Inflammatory macrophage (primary cell): ENCODE measurements at places on chromosomes 16 and 17.

DNA sequence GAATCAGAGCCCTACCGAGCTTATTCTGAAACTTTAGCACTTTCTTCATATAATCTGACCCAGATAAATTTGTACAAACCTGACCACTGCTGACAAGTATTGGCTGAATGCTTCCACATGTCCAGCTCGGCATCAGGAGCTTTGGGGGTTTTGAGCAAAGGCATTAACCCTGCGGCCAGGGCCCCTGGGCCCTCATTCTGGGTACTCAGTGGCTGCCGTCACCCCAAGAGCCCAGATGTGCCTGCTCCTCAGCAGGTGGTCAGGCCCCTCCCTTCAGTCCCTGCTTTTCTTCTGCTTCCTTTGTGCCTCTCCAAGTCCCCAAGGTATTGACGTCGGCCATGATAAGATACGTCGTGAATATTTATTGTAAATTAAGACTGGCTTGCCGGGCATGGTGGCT lies 47.3 kb upstream of the CHMP6 start:
- DNase-seq, result no peak

DNA sequence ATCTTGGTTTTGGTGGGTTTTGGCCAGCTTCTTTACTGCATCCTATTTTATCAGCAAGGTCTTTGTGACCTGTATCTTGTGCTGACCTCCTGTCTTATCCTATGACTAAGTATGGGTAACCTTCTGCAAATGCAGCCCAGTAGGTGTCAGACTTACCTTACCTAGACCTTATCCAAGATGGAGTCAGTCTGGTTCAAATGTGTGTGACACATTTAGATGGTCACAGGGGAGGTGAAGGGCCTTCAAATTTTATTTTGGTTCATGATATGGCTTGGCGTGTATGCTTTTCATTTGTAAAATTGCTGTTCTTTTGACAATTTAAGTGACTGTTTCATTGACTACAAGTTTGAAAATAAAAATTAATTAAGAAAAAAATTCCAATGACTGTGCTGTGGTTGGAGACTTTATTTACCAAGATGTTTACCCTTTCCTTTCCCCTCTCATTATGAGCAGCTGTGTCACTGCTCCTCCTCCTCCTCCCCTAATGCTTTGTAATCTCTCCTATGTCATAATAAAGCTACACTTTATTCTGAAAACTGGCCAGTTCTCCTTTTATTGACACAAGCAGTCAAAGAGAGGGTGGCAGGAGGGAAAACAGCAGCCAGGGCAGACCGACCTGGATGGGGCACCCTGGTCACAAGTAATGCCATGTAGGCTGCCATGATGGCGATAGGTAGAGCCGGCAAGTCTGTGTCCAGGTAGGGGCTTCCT lies 49.4 kb downstream of the TNFRSF13B start:
- DNase-seq, result no peak

- DNase-seq, result no peak
These were observed 10.2 kb upstream of the MAF start for GRCh38 chr16:79610771-79611170.

- DNase-seq, result no peak
These were observed 73.7 kb downstream of the ZFHX3 start for GRCh38 chr16:72974142-72974769.

GRCh38 chr17:19939993-19940721 lies 37.5 kb downstream of the AKAP10 start:
- DNase-seq, result no peak

- no peak for DNase-seq
These were observed 35.4 kb downstream of the ACTG1 start for GRCh38 chr17:81477173-81477572.

GRCh38 chr17:56290101-56290801 lies 137.0 kb downstream of the ANKFN1 start:
- no peak for DNase-seq

- no peak for DNase-seq
These were observed 285.8 kb upstream of the DYNLRB2 start for GRCh38 chr16:80254970-80255369.

DNA sequence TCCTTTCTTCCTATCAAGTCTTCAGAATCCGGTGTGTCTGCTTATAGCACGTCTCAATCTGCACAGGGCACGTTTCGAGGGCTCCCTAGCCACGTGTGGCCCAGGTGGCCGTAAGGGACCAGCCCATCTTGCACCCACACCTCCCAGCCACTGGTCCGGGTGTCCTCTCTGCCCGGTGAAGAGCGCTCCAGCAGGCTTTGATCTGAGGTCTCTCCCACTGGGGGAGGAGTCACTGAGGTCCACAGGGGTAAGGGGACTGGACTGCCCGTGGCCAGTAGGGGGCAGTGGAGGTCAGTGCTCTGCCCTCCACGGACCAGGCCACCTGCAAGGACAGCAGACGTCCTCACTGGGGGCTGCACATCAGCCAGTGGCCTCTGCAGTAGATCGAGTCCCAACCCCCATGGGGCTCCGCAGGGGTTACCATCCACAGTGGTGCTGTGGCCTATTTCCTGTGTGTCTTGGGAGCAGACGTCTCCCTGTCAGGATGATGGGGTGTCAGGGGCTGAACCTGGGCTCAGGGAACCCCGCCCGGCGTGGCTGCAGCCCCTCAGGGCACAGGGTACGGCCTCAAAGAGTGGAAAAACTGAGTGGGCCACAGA lies 204.1 kb upstream of the CIBAR2 start:
- peak; percentile 73 for DNase-seq

DNA sequence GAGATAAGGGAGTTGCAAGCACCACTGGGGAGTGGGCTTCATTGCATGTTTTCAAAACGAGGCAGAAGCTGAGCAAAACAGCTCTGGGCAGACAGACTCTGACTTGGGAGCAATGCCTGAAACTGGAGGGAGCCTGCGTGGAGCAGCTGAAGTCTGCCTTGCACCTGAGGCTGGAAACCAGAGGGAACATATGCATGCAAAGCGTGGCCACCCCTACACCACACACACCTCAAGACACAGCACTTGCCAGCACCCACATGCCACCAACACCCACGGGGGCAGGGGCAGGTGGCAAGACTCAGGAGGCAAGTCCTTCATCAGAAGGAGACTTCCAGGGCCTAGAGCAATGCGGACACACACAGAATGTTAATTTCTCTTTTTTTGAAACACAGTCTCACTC lies 45.8 kb downstream of the COTL1 start:
- DNase-seq, result no peak

- DNase-seq, result peak; percentile 71
These were observed 16.4 kb upstream of the CCL23 start for GRCh38 chr17:36034127-36034526.
